ENCODE measurements at places on chromosomes 2 and 18.

GRCh38 chr2:126370201-126370600, 285.8 kb upstream of the GYPC start:
- DNase-seq, result no peak

GRCh38 chr18:63686871-63687270, 15.9 kb upstream of the SERPINB11 start:
- no peak for DNase-seq

GRCh38 chr2:162092658-162093556, 18.9 kb upstream of the DPP4 start:
- peak; percentile 99 for DNase-seq

- DNase-seq, result peak; percentile 93
These were observed 17.7 kb upstream of the SERPINB2 start for GRCh38 chr18:63869851-63870250.

- no peak for DNase-seq
These were observed 21.2 kb upstream of the NAB1 start for GRCh38 chr2:190627448-190628412.

DNA sequence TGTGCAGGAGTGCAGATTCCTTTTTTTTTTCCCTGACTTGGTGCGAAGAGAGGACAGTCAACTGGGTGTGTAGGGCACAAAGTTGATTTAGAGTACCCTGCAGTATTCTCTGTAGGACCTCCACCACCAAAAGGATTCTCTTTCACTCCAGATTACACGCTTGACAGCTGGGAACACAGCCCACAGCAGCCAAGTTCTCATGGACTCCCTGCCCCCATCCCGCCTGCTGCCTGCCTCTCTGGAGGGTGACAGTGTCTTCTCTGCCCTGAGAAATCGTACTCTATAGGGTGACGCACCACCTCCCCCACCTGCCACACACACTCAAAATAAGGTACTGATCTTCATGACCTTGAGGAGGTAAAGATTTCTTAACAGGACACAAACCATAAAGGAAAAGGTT, 26.6 kb upstream of the IHH start:
- DNase-seq, result no peak

DNA sequence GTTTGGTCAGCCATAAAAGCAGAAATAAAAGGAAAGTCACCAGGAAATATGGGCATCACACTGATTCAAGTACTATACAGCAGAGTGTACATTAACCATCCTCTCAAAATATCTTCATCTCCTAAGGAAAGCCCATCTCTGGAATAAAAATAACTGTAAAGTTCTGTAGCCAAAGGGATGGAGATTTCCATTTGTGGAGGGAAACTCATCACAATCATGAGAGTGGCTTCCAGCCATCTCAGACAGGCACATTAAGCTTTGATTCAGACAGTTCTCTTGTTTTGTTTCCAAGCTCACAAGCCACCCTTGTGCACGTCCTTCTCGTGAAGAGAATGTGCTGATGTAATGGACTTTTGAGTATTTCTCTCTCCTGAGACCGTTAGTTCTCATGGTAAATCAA, 695.5 kb downstream of the LRRTM4 start:
- DNase-seq, result no peak

DNA sequence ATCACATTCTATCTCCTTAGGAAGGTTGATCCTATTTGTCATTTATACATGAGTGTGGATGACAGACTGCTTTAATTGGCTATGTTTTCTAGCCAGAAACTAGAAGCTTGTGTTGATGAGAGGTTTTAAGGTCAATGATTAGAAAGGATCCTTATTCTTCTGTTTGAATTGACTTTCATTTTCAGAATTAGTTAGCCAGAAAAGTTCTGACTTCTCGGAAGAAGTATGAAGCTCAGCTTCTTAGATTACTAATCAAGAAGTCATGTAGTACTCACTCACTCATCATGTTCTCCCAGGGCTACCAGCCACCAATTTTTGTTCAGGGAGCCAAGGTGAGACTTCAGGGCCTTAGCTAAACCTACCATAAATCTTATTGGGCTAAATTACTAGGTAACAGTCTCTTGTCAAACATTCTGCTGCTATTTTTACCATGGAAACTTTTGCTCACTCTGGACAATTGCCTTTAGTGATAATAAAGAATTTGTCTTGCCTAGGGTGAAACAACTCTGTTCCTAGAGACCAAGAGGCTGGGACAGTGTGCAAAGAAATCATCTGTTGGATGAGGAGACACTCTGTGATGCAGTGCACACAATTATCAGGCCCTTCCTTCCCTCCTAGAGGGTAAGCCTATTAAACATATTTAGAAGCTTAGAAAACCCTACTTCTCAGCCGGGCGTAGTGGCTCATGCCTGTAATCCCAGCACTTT, 111.6 kb upstream of the DNMT3A start:
- peak; percentile 19 for DNase-seq

GRCh38 chr18:3498698-3499471, 48.9 kb downstream of the TGIF1 start:
- DNase-seq, result no peak

DNA sequence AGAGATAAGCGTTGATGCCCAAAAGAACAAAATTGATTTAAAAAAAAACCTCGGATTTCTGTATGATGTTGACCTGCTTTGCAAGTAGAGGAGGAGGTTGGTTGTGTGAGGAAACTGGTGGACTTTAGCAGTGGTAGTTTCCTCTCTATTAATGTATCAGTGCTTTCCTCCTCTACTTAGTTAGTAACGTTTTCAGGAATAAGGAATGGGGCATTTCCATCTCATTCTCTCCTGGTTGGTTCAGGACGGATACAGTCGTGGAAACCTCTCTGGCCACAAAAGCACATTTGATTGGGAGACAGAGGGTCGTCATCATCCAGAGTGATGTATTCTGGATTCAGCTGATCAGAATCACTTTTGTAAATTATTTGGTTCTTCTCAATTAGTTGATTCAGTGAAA, 1.5 kb downstream of the FHOD3 start:
- no peak for DNase-seq

DNA sequence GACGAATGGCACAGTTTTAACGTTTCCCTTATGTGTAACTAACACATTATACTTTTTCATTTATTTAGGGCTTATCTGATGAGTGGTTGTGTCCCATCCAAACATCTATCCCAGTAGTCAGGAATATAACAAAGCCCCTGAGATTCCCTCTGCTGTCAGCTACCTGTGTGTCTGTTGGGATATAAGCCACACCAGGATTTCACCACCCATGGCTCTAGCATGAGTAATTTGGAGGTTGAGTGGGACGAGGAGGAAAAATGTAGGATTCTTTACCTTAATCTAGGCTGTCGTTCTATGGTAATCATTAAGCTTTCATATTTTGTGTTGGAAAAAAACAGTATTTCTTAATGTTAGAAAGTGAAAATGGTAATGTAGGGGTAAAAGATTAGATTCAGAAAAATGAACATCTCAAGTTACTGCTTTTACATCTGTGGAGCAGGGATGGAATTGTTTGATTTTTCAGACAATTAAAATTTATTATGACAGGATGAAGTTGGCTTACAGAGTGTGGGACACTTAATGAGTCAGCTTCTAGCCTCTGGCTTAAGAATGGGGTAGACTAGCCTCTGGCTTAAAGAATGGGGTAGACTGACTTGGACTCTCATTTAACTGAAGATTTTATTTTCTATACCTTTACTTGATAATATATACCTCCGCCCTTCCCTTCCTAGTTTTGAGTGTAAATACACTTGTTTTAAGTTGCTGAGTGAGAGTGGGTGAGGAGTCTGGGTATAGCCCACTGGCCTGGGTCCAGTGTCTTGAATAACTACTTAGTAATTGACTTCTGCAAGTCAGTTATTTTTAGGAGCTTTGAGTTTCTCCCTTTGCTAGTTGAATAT, 88.5 kb upstream of the RANBP2 start:
- peak; percentile 49 for DNase-seq

DNA sequence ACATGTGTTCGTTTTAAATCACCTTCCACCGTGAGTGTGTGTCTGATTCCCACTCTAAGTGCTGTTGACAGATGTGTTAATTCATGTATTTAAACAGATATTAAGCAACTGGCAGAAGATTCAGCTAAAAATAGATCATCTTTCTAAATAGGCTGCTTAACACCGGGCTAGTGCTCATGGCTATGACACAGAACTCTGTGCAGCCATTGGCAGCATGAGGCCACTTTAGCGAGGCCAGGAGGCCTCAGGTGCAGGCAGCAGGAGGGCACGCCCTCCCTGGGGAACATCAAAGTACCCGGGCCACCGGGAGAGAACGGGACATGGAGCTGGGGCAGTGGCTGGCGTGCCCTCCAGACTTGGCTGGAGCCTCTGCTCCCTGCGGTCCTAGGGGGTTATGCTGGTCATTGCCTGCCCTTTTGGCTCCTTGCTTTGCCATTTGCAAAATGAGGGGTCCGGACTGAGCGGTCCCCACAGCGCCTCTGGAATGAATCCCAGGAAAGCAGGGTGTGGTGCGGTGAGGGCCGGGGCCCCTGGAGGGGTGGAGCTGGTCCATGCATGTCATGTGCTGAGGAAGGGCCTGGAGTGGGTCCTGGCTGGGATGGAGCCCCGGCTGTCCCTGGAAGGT, 62.8 kb upstream of the HDAC4 start:
- no peak for DNase-seq

DNA sequence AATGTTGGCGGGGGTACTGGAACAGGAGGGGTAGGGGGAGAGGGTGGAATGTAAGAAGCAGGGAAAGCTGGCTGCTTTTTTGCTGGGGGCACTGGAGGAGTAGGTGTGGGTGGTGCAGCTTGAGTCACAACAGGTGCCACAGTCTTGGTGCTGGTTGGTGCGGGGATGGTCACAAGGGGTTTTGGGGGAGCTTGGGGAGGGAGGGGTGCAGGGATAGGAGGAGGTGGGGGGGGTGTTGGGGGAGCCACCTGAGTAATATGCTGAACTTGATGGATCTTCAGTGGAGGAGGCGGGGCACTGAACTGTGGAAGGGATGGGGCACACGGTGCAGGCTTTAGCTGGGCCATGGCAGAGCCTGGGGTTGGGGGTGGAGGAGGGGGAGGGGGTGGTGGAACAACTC, 94.4 kb downstream of the RAPH1 start:
- DNase-seq, result no peak

DNA sequence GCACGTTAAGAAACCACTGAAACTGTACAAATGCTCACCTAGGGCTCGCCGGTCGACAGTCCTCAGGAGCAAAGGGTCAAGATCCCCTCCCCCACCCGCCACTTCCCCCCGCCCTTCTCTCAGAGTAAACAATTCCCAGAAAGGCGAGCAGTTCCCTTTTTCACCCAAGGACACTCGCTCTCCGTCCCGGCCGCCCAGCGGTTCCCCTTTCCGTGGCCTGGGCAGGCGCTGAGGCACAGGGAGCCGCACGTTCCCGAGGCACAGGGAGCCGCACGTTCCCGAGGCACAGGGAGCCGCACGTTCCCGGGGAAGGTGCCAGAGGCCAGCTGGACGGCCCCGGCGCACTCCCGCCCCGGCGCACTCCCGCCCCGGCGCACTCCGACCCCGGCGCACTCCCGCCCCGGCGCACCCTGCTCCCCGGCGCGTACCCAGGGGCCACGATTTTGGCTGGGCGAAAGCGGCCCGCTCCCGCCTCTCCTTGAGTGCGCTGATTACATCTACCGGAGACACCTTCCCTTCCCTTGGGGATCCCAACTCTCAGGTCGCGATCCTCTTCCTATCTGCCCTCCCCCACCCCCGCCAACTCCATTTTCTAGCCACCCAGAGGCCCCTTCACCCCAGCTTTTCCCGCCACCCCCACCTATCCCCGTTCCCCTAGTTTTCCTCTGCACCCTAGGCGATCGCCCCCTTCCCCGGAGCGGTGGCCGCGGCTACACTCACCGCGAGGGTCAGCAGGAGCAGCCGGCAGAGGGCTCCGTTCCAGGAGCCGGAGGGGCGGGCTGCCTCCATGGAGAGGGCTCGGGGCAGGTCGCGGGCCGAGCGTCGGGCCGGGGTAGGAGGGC, 817 bp downstream of the DSC2 start:
- DNase-seq, result no peak

DNA sequence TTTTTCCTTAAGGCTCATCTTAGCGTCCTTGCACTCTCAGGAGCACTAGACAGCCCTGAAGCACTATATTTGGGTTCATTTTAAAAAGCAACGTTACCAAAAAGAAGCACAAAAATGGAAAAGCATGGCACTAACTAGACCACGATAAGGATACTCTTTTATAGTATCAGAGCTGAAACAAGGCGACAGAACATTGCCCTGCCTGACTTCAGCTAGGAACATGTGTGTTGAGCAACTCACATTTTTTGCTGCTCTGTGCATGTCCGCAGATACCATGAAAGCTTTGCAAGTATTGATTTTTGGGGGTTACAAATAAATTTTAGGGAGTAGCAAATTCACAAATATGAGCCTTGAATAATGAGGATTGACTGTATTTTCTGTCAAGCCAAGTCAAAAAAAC, 332.0 kb downstream of the PTPRM start:
- DNase-seq, result no peak

GRCh38 chr2:36445185-36445866, 89.7 kb downstream of the CRIM1 start:
- no peak for DNase-seq

GRCh38 chr2:12774395-12774727, 57.6 kb downstream of the TRIB2 start:
- no peak for DNase-seq

GRCh38 chr2:136219341-136219740, 101.4 kb upstream of the CXCR4 start:
- no peak for DNase-seq

GRCh38 chr2:238573065-238573778, 146.5 kb downstream of the ASB1 start:
- no peak for DNase-seq

DNA sequence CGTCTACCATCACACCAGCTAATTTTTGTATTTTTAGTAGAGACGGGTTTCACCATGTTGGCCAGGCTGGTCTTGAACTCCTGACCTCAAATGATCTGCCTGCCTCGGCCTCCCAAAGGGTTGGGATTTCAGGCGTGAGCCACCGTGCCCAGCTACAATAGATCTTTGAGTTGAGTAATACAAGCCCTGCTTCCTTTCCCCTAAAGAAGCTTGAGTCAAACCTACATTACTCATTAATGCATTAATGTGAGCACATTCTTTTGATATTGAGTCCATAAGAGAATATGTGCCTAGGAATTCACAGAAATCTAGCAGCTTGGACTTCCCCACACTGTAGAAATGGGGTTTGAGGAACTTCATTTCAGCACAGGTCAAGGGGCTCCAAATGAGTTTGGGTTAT, 39.6 kb downstream of the PSMG2 start:
- peak; percentile 96 for DNase-seq

- no peak for DNase-seq
These were observed 172.1 kb downstream of the MREG start for GRCh38 chr2:215841175-215841816.

- no peak for DNase-seq
These were observed 476 bp downstream of the MSTN start for GRCh38 chr2:190062053-190062452.

- DNase-seq, result peak; percentile 85
These were observed 62.9 kb downstream of the RPL31 start for GRCh38 chr2:101064868-101065549.

- no peak for DNase-seq
These were observed 63.8 kb downstream of the SETBP1 start for GRCh38 chr18:44744161-44745121.

DNA sequence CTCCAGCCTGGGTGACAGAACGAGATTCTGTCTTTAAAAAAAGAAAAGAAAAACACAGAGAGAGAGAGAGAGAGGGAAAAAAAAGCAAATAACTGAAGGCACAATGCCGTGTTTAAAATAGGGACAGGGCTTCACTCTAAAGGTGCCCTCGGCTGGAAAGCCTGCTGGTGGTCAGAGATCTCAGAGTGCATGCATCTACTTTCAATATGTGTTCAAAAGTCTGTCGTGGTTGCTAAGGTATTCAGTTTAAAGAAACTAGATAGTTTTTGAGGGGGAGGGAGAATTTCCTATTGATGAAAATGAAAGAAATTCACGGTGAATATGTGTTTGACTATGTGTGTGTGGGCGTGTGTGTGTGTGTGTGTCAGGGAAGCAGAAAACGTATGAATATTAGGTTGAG, 11.0 kb upstream of the CBLN2 start:
- no peak for DNase-seq

GRCh38 chr2:128329607-128330006, 10.9 kb upstream of the HS6ST1 start:
- no peak for DNase-seq
